RKO (cell line): ENCODE measurements at places on chromosomes 11 and 22.
A peak's percentile ranks its signal among the peaks of the same experiment; 100 is the strongest.

GRCh38 chr11:81420668-81421250 lies 1312.9 kb downstream of the FAM181B start:
- DNase-seq = no peak

DNA sequence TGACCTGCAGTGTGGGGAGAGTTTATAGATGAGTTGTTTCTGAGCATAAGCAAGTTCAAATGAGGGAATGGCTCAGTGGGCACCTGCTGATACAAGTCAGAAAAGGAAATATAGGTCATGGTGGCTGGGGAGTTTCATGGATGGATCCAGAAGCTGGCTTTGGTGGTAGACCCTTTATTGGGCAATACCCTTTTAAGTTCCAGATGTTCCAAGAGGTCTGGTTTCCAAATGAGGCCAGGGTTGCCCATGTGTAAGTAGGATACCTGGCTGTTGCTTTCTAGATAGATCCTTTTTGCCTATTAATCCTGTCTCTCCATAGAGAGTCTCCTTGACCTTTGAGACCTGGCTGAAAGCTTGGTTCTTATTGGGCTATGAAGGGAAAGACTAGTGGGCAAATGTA lies 2.2 kb downstream of the STIM1 start:
- no peak for DNase-seq

GRCh38 chr11:35629914-35630313 lies 11.7 kb downstream of the FJX1 start:
- peak; percentile 99 for DNase-seq

DNA sequence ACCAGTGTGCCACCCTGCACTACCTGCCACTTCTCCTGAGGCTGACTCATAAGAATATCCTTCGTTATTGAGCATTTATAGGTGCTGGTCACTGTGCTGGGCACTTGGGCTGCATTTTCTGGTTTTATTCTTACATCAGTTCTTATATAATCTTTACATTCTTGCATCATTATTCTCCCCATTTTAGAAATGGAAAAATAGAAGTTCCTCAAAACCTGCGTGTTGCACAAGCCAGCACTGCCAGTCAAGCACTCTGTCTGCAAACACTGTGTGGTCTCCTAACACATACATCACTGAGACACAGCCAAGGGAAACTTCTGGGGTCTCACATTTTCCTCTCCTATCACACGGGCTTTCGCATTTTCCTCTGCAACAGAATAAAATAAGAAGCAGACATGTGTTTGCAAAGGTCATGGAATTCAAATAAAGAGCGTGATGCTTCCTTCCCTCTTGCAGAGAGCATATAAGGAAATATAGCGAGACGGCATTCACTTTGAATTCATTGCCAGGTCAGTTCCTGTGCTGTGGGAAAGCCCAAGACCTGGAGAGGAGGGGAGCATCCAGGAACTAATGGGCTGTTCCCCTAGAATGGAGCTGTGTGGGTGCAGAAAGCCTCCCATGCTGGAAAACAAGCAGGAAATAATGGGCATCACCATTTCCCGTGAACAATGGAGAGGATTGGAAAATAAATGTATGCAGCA lies 73.9 kb upstream of the SEZ6L start:
- DNase-seq = no peak

DNA sequence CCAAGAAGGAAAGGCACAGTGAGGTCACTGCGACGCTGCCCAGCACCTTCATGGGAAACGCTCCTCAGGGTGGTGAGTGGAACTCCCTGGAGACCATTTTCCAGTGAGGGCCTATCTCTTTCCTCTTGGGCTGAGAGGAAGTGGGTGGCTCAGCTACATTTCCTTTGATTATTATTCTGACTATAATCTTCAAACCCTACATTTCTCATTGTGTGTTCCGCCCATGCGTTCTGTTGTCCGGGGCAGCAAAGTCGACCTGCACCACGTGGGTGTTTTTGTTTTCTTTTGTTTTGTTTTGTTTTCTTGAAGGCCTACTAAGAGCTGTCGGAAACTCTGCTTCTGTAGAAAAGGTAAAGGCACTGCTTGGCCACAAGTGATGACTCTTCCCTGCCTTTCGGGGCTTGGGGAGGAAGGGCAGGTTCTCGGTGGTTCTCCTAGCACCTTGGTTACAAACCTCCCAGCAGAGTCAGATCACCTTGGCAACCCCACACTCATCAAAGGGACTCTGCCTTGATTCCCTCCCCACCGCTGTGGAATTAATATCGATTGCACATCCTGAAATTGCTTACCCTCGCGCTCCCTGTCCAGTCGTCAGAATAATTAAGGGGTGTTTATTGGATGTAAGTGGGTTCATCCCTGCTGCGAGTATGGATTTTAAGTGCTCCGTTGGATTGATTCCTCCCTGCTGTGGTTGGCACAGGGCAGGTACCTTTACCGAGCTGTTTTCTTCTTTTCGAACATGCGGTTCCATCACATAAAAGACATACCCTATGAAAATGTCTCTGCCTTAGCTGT lies 7.3 kb downstream of the PARVB start:
- DNase-seq = no peak

- no peak for DNase-seq
These were observed 24.3 kb upstream of the PPFIA1 start for GRCh38 chr11:70246196-70246595.

- DNase-seq = no peak
These were observed 19.9 kb downstream of the SYN3 start for GRCh38 chr22:33038131-33038772.

DNA sequence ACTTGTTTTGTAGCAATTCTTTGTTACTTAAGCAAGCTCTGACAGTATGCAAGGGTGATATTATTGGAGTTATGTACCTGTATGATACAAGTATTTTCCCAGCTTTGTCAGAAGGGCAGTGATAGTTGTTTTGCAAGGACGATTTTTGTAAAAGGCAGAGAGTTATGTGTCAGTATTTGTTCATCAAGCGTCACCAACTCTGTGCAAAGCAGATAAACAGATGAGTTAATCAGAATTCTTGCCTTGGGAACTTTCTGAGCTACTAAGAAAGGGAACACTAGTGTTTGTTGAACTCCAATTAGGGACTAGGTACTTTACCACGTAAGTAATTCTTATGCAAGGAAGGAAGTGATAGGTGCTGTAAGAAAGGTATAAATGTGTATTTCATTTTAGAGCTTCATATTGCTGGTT lies 1.4 kb downstream of the USP47 start:
- peak; percentile 89 for DNase-seq

DNA sequence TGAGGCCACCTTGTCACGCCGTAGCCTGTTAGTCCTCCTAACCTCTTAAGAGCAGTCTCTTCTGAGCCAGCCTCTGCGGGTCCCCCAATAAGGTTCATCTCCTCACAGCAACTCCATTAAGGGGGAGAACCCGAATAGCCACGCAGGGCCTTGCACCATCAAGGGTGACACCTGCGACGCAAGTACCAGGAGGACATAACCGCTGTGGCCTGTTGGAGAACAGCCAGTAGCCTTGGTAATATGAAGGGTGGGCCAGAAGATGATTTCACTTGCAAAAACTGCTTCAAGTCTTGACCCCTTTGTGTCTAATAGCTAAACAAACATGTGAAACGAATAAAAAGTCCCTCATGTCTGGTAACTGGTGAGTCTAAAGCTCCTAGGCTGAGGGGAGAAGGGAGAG lies 14.8 kb downstream of the ARFGAP2 start:
- DNase-seq = no peak

DNA sequence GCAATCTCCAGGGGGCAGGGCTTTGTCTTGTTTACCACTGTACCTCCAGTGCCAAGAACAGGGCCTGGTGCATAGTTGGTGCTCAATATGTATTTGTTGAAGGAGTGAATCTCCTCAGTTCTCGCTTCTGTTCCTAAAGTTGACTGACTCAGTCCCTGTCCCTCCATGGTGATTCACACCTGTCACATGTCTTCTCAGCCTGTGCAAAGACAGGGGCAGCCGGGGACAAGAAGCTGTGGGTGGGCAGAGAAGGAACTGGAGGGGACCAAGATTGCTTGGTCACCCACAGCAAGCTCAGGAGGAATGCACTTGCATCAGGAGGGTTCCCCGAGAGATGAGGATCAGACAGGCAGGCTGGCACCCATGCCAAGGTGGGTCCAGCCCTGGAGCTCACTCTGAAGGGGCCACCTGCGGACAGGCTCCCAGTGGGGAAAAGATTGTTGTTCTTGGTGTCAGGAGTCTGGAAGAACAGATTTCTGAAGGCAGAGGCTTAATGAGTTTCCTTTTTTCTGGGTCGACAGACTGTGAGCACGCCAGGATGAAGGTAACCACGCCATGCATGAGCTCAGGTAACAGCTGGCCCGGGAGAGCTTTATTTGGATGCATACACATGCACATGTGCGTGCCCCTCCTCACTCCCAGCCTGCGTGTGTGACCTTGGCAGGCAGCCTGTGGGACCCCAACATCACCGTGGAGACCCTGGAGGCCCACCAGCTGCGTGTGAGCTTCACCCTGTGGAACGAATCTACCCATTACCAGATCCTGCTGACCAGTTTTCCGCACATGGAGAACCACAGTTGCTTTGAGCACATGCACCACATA lies 16.9 kb downstream of the IL17RA start:
- no peak for DNase-seq

DNA sequence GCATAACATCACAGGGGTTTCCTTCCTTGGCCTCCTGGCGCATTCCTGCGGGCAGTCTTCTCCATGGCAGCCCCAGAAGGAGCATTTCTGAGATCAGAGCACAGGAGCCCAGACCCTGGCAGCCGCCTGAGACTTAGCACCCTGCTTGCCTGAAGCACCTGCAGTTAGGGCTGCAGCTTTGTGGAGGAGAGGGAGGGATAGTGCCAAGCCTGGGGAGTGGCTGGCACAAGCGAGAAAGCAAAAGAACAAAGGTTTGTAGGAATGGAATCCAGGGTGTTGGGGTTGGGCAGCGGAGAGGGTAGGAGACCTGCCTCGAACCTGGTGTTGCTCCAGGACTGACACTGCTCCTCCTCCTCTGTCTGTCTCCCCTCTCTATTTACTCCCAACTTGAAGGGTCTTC lies 66.9 kb downstream of the SCN3B start:
- DNase-seq = no peak

DNA sequence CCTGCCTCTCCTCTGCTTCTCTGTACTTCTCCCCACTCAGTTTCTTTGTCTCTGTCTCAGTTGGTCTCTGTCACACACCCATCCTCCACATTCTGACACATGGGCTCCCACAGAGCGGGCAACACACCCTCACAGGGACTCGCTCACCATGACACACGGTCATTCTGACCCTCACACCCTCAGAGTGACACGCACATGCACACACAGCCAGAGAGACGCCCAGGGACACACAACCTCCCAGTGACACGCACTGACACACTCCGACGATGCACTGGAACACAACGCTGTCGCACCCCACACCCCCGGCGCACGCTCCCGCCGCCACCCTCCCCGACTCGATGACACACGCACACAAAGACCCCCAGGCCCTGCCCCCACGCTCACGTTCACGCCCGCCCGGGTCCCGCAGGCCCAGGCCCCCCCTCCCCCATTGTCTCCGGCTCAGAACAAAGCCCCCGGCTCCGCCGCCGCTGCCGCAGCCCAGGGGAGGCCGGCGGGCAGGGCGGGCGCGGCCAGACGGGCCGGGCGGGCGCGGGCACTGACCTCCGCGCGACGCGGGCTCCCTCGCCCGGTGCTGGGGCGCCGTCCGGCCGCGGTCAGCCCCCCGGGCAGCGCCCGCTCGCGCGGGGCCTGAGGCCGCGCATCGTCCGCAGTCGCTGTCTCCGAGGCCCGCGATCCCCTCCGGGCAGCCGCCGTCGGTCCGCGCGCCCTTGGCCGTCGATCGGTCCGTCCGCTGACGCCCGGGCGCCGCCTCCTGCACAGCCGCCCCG lies 404 bp downstream of the DCHS1 start:
- no peak for DNase-seq

DNA sequence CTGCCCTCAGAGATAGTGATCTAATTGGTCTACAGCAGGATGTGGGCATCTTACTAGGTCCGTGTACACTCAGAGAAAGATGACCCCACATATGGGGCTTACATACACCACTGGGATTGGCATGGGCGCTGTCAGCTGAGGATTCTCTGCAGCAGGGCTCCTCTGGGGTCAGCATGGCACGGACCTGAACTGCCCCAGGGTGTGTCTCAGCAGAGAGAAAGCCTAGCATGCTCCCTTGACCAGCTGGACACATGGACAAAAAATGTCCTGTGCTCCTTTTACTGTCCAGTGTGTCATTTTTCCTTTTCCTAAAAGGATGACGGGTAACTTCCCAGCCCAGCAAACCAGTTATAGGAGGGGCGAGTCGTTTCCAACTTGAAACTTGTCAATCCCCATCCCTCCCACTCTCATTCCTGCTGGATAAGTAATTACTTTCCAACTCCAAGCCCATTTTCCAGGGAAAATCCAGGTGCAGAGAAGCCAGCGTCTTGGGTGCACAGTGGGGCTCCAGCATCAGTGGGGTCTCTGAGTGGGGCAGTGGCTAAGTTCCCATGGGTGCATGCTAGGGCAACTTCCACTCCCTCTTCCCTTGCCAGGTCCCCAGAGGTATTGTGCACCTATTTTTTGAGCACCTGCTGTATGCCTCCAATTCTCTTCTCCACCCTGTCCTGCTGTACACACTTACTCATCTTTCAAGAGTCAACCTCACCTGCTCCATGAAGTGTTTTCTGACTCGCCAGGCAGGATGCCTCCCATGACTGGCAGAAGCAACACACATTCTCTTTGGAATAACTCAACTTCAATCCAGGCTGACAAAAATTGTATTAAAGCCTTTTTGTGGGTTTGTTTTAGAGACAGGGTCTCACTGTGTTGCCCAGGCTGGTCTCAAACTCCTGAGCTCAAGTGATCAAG lies 5.0 kb downstream of the VSTM5 start:
- DNase-seq = no peak

- DNase-seq = no peak
These were observed 119.6 kb downstream of the NAV2 start for GRCh38 chr11:19832086-19832750.

- peak; percentile 56 for DNase-seq
These were observed 283.0 kb downstream of the DDX10 start for GRCh38 chr11:108947654-108948570.

DNA sequence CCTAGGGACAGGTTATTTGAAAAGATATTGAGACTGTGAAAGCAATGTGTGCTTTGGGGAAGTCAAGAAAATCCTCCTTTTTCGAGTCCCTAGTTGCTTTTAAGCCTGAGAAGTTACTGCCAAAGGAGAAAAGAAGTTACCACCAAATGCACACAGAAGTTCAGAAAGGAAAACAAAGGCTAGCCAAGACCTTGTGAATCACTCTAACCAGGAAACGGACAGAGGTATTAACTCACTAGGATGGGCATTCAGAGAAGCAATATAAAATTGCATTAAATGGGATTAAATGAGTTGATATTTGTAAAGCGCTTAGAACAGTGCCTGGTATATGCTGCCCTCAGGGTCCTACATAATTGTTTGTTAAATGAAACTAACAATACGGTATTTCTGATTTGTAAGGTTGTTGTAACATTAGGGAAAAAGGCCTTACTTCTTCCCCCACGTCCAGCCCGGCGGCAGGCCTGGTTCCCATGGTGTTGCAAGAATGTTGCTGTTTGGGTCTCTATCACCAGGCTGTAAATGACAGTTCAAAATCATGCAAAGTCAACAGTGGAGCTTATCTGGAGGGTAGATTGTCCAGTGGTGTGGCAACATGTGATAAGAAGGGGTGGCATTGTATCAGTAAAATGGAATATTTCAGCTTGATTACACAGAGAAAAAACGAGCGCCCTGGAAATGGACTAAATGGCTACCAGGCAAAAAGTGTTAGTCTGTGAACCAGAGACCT lies 7.1 kb downstream of the TMA7B start:
- no peak for DNase-seq
